Stimulated activated CD8-positive, alpha-beta memory T cell treated with anti-CD3 and anti-CD28 coated beads, Interleukin-12 subunit alpha, Interleukin-12 subunit beta, amount 100 ng/mL, for 4 hours (primary cell): ENCODE measurements at places on chromosomes 16 and 17.

- DNase-seq = no peak
These were observed 90.7 kb upstream of the GSE1 start for GRCh38 chr16:85522308-85522841.

DNA sequence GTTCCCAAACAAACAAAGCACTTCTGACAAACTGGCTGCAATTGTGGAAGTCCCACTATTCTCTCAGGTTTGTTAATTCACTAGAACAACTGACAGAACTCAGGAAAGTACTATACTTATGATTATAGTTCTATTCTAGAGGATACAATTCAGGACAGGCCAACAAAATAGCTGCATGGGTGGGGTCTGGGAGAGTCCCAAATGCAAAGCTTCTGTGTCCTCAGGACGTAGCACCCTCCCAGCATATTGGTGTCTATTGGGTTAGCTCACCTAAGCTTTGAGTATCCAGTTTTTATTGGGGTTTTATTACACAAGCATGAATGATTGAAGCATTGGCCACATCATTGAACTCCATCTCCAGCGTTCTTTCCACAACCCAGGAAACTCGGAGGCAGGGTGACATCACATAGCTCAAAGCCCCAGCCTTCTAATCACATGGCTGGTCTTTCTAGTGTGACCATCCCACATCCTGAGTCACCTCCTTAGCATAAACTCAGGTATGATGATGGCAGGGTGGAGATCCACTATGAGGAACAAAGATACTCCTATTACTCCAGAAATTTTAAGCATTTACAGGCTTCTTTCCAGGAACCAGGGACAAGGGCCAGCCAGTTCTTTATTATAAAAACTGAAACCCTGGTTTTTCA, 43.9 kb upstream of the CCNF start:
- no peak for DNase-seq

- no peak for DNase-seq
These were observed 43.7 kb downstream of the HSBP1 start for GRCh38 chr16:83851473-83851872.

DNA sequence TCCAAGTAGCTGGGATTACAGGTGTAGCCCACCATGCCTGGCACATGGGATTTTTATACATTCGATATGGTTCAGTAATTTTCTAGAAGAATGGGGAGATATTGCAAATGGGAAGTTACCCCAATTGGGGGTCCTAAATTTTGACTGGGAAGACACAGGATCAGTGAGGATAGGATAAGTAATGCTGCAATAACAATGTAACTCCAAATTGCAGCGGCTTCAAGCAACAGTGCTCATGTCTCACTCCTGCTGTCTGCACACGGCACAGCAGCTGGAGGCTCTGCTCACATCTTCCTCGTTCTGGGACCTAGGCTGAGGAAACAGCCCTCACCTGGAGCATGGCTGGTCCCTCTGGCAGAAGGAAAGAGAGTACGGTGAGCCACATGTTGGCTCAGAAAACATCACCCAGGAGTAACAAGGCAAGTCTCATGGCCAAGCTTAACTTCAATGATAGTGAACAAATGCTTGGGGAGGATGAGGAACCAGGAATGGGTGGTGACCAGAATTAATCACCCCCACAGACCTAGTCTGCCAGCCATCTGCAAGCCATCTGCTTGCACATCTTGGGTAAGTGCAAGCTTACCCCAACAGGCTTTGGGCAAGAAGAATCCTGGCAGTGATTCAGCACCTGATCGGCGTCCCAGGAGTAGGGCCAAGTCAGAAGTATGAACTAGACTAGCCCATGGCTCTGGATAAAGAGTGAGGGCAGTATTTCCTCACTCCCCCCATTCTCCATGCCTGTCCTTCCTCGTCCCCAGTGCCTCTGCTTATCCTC, 229.2 kb downstream of the COPRS start:
- DNase-seq = no peak

DNA sequence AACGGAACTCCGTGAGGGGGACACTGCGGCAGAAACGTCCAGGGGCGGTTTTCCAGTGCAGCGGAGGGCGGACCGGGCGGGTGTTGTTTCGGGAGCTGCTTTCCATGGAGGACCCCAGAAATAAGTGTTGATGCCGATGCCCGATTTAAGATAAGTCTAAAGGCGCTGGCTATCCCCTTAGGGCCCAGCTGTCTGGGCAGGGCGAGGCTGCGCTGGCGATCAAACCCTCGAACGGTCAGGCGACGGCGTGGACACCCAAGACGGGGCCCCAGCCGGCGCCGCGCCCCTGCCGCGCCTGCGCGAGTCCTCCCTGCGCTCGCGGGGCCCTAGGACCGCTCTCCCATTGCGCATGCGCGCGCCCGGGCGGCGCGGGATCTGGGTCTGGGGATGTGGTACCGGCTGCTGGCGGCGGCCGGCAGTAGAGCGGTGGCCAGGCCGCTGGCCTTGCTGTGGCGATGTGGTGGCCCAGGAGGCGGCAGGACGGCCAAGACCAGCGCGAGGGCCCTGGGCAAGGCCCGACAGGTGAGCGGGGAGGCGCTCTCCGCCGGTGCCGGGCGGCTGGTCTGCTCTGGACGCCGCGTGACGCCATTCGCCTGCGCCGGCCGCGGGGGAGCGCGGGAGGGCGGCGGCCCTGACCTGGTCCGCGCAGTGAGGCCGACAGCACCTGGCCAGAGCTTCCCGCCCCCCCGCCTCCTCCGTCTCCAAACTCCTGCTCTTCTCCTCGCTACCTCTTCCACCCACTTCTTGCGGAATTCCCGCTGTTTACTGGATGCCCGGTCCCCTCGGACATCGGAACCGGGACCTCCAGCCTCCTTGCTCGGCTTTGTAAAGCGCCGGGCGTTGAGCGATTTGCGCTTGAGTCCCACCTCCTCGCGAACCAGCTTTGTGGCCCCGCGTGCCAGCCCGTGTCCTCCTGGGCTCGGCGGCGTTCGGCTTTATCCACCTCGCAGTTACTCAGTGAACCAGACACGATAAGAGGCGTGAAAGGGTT, 24.0 kb downstream of the DEF8 start:
- peak; percentile 90 for DNase-seq
